ENCODE measurements at places on chromosomes 7 and 10.

DNA sequence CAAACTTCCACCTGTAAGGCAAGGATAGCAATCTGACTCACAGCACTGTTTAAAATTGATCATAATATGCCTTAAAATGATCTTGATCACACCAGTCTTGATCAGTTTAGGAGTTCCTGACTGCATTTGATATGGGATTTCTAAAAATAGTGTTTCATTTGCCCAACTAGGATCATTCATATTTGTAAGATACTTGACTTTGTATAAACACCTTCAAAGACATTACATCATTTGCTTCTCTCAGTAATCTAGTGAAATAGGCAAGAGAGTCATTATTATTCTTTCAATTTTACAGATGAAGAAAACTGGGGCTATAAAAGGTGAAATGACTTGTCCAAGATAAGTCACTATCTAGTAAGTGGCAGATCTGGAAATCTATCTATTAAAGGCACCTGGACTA is 521.1 kb downstream of the GATA3 start:
- no peak for DNase-seq

- no peak for DNase-seq
These were observed 499.4 kb downstream of the RPS24 start for GRCh38 chr10:78533098-78533497.

- DNase-seq = no peak
These were observed 230.6 kb downstream of the MLLT10 start for GRCh38 chr10:21764466-21765189.

GRCh38 chr10:57689596-57690297 is 577.9 kb downstream of the IPMK start:
- DNase-seq = no peak

- no peak for DNase-seq
These were observed 3.4 kb upstream of the MNX1 start for GRCh38 chr7:157013602-157014549.

DNA sequence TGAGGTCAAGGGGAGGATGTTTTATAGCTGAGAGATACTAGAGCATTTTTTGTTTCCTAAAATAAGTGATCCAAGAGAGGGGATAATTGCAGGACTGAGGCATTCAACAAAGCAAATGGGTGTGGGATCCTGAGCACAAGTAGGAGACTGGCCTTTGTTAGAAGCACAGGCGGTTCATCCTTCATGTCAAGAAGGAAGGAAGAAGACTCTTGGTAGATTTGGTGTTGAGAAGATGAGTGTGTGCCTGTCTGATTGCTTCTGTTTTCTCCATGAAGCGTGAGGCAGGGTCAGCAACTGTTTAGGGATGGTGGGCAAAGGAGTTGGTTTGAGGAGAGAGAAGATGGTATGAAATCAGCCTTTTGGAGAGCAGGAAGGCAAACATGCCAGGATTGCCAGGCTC is 27.6 kb downstream of the STRIP2 start:
- DNase-seq = no peak

DNA sequence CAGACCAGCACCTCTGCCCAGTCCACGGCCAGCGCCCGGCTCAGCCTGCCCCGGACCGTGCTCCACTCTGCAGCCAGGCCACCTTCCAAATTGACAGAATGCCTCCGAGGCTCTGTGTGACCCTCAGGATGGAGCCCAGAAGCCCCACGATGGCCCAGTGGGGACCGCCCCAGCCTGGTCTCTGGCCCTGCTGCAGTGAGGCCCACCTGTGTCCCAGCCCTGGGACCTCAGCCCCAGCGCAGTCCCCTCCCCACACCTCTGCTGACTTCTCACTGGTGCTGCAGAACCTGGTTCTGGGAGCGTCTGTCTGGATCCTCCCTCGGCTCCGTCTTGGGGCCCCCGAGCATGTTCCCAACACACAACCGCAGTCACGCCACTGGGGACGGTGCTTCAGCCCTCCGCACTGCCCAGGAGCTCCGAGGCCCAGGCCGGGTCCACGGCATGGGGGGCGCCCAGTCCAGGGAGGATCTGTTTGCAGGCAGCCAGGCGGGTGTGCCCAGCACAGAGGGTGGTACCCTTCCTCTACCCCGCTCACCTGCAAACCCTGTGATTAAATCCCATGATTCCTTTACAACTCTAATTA is 248.1 kb downstream of the ELFN1 start:
- DNase-seq = no peak

DNA sequence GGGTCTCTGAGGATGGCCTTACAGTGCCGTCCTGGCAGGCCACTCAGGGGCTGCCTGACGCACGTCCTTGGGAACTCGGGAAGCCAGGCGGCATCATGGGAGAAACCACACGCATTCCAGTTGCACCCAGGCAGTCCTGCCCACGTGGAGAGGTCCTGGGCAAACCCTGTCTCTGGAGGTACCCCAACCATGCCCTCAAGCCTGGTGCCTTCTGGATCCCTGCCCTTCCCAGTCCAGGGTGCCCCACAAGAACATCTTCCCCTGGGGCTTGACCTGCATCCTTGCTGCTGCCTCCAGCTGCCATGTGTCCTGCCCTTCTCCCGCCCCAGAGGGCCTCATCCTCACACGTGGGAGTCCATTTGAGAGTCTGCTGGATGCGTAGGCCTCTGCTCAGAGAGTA is 200.3 kb upstream of the PPP2R2D start:
- no peak for DNase-seq

GRCh38 chr7:44595934-44596635 is 10.3 kb upstream of the OGDH start:
- no peak for DNase-seq

DNA sequence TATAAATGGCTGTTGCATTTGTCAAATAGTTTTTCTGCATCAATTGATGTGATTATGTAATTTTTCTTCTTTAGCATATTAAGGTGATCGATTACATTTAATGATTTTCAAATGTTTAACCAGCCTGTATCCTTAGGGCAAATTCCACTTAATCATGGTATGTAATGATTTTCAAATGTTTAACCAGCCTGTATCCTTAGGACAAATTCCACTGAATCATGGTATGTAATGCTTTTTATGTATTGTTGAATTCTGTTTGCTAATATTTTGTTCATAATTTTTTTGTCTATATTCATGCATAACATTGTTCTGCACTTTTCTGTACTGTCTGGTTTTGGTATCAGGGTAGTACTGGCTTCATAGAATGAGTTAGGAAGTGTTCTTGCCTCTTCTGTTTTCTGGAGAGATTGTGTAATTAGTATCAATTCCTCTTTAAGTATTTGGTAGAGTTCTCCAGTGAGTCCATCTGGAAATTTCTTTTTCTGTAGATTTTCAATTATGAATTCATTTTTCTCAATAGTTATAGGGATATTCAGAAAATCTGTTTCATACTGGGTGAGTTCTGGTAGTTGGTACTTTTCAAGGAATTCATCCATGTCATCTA is 393.2 kb upstream of the FOXK1 start:
- DNase-seq = no peak

DNA sequence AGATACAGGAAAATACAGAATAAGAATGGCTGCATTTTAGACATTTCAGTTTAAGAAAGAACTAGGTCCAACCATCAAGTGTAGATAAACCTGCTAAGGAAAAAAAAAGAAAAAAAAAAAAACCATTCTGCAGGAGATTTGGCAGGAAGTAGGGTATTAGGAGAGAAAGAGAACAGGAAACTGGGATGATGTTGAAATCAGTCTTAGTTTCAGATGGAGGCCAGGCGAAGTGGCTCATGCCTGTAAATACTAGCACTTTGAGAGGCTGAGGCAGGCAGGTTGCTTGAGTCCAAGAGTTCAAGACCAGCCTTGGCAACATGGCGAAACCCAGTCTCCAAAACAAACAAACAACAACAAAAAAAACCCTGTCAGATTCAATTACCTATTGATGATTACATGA is 120.2 kb downstream of the RAB11FIP2 start:
- peak; percentile 10 for DNase-seq

DNA sequence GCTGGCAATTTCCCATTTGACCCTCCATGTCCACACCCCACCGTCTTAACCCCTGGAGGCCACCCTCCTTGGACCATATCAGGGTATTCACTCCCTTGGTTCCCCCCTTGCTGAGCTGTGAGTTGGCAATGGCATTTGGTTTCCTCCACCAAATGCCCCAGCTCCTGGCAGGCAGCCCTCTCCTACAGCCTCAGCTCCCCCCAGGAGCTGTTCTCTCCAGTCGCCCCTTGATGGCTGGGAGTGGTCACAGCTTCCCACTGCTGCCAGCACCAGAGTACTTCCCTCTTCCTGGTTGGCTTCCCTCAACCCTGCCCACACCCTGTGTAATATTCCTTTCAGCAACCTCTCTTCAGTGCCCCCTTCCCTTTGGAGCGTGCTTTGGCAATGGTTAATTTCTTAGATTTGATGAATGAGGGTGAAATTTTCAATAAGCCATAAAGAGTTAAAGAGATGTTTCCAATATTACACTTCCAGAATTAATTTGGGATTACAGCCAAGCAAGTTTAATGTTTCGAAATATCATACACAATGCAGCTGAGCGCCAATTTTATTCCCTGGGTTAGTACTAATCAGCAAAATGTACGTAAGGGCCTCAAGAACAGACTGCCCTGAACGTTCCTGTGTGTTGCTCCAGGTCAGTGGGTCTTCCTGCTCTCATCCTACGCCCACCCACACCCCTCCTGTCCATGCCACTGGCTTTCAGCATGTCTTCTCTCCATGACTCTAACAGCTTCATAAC is 207.1 kb upstream of the NFE2L3 start:
- no peak for DNase-seq

GRCh38 chr10:75417522-75417927 is 13.9 kb upstream of the LRMDA start:
- no peak for DNase-seq

GRCh38 chr10:86437447-86437846 is 70.9 kb upstream of the GRID1 start:
- no peak for DNase-seq

DNA sequence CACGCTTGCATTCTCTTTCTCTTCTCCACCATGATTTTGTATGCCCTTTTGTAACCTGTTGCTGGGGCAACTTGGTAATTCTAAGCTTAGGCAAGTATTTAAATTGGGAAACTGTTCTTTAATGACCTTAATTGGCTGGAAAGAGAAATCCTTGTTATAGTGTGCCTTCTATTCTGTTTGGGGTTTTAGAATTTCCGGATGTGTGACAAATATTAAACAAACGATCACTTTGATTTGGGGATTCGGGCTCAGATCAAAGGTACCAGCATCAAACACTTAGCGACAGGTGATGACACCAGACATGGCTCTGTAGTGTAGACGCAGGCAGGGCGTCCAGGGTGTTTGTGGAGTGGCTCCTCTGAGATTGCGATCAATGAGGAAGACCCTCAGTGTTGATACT is 55.0 kb downstream of the RAB11FIP2 start:
- no peak for DNase-seq

DNA sequence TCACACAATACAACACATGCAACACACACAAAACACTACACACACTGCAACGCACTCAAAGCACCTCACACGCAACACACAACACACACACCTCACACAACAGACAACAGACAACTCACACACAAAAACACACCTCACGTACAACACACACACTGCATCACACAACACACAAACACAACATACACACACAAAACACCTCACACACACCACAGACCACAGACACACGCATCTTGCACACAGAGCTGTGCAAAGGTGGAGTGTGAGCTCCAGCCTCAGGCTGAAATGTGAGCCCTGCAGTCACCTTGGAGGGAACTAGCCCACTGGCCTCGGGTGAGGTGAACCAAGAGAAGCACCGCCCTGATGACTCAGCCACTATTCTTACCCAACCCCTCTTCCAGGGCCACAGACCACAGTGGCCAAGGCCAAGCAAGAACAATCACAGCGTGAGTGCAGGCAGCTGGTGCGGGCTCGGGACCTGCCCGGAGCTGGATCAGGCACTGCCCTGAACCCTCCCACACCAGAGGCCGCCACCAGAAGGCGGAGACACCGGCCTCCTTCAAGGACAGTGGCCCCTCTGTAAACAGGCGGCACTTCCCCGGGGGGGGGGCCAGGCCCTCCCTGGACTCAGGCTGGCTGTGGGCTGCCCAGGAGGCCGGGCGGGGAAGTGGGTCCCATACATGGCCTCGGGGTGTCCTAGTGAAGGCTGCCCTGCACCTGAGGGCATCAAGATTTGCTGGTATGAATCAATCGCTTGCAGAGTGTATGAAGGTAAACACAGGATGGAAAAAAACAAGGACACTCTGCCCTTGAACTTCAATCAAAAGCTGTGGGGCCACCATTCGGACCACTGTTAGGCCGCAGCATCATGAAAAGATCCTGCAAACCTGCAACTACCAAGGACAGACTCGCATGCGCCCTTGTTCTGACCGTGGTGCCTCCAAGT is 106.7 kb downstream of the TNS3 start:
- DNase-seq = peak; percentile 83

DNA sequence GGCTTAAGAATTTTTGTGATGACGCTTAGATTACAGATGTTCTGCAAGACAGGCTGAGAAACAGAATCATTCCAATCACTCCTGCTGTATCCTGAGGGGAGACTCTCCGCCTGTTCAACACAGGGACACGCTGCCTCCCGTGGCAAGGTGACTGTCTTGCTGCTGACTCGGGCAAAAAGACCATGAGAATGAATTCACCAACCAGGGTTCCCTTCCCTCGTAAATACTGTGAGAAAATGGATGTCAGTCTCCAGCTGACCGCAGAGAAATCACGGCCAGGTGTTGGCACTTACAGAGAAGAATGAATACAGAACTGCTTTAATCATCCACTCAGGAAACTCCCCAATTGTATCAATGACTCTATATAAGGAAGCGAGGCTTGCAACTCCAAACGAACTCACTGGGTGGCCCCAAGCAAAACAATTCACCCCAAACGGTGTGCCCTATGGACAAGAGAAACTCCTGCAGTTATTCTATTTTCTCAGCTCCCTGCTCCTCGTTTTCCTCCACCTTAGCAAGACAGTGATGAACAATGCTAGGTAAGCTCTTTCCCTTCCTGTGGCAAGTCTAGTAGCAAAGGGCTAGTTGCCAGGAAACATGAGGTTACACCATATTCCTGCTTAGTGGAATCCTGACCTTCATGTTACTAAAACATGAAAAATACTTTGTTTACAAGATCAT is 22.8 kb downstream of the GNA12 start:
- DNase-seq = no peak

DNA sequence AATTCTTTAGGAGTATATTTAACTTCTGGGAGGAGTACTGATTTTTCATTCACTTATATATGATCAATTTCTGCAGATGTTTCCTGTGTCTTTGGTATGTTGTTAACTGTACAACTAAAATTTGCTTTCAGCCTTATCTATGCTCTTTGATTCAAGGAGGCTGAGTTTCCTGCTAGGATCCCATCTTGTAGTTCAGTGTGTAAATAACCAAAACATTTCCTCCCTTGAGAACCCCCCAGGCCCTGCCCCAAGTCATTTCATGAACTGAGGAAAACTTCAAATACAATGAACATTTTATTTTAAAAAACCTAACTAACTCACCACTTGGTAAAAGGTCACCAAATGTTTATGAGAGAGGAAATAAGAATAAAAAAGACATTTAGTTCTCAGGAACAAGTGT is 55.5 kb downstream of the VWA2 start:
- DNase-seq = no peak

- DNase-seq = no peak
These were observed 97.7 kb upstream of the MTPN start for GRCh38 chr7:136074843-136075242.

- no peak for DNase-seq
These were observed 28.8 kb downstream of the TMEM120A start for GRCh38 chr7:75965617-75966016.

GRCh38 chr7:50795831-50796230 is 13.1 kb upstream of the GRB10 start:
- peak; percentile 35 for DNase-seq

- DNase-seq = peak; percentile 50
These were observed 3.5 kb downstream of the NRF1 start for GRCh38 chr7:129615018-129615417.

- no peak for DNase-seq
These were observed 37.6 kb downstream of the RHOBTB1 start for GRCh38 chr10:60906411-60906810.
